Bladder microvascular endothelial cell (primary cell): ENCODE measurements at places on chromosomes 4 and X. TPM values are rescaled to one million over a fixed set of nuclear protein-coding genes. Genes with fewer than 3 reads are reported as not detected.

MAGEC3 gene
- total RNA-seq, result not detected in 2 replicates

MAGEA11 gene
- total RNA-seq, result not detected in 2 replicates

ALAS2 gene
- total RNA-seq, result not detected in 2 replicates

SERTM2 gene
- not detected in 2 replicates for total RNA-seq

STK32B gene
- 22.8 and 29.6 TPM in 2 replicates for total RNA-seq

GJB1 gene
- not detected in 2 replicates for total RNA-seq

RBBP7 gene
- total RNA-seq, result 115 and 145 TPM in 2 replicates

UGT2B15 gene
- not detected in 2 replicates for total RNA-seq

UBE2A gene
- total RNA-seq, result 16.5 and 31.5 TPM in 2 replicates
